Stimulated activated CD4-positive, alpha-beta T cell treated with anti-CD3 and anti-CD28 coated beads, Interleukin-4, amount 100 ng/mL, for 24 hours (primary cell): ENCODE measurements at places on chromosomes 12 and 14.

DNA sequence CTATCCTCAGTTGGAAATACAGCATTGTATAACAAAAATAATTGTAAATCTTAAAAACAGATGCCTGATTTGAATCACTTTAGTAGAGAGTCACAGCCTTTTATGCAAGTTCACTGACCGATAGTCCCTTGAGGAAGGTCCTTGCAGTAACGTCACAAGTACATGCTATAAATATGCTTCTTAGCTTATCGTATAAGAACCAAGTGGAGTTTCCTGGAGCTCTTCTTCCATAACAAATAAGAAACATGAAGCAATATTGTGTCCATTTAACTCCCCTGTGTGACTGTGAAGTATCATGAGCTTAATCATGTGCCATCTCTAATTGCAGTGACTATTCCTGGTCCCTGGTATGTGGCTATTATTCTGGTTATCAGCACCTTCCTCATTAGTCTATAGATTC lies 107.9 kb downstream of the SLC38A4 start:
- DNase-seq, result no peak

GRCh38 chr12:122980183-122981035 lies at the start of gene ARL6IP4:
ARL6IP4 (plus strand) TSS chr12:122980681; CDS start chr12:122981140, 459 bp downstream.
- peak; percentile 63 for DNase-seq

- no peak for DNase-seq
Observed at GRCh38 chr14:29316936-29317335, 550.3 kb downstream of the FOXG1 start.

GRCh38 chr14:104724407-104724980 lies 465 bp downstream of the ADSS1 start:
- no peak for DNase-seq

DNA sequence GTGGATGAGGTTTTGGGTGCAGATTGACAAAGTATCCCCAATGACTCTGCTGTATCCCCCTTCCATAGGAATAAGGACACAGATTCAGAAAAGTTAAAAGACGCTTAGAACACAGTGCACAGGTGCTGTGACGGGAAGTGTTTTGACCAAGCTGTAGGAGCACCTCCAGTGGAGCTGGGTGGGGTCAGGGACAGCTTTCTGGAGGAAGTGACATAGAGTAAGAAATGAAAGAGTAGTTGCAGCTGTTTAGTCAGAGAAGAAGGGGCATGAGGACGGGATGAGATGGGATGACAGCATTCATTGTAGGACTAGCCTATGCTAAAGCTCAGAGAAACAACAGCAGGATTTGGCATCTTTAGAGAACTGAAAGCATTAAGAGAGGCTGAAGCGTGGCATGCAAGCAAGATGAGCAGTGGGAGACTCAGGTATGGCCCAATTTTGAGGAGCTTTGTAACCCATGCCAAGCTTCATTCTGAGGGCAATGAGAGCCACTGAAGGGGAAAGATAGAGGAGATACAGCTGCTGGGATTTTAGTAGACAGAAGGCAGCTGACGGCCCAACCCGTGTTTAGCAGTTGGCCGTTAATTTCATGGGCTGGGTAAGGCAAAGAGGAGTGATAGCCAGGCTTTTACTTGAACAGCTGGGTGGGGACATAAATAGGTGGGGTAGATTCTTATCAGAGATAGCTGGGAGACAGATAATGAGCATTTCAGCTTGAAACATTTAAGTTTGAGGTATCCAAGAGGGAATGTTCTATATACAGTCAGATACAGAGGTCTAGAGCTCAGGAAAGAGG lies 131.8 kb upstream of the KRAS start:
- no peak for DNase-seq

GRCh38 chr14:63933110-63933509 lies 80.3 kb downstream of the SYNE2 start:
- DNase-seq, result no peak

GRCh38 chr14:93884950-93885349 lies 42.2 kb upstream of the FAM181A start:
- no peak for DNase-seq

- no peak for DNase-seq
Observed at GRCh38 chr12:128079-128478, 61.5 kb downstream of the IQSEC3 start.

GRCh38 chr14:90518941-90519256 lies 122.1 kb downstream of the CALM1 start:
- DNase-seq, result peak; percentile 40

GRCh38 chr14:104520620-104521410 lies 58.7 kb upstream of the C14orf180 start:
- no peak for DNase-seq

- no peak for DNase-seq
Observed at GRCh38 chr12:92519284-92519683, 183.5 kb upstream of the PLEKHG7 start.
